ENCODE measurements at places on chromosomes 5 and 9.

- DNase-seq = no peak
Observed at GRCh38 chr5:5360941-5361520, 61.4 kb upstream of the ICE1 start.

DNA sequence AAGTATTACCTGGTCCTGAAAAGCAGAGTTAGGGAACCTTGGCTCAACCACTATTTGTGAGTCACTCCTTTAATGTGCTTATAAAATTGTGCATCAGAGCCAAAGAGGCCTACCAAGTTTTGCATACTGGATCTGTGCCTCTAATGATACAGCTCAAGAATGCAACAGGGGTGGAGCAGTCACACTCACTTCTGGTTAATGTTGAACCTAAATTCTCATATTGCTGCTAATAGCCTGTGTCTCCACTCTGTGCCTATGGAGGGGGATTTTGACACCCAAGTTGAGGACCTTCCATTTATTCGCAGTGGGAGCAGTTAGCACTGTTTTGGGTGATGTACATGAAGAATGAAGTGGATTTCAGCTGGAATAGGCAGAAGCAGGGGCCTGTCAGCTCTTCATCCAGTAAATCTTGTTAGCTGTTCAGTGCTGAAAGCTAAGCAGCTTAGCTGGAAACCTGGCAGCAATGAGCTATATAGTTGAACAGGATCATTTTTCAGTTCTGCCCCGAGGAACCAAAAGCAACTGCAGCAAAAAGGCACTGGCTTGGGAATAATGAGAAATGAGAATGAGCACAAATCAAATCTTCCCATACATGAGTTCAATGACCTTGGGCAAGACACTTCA is 9.7 kb downstream of the SH3TC2 start:
- DNase-seq = no peak

DNA sequence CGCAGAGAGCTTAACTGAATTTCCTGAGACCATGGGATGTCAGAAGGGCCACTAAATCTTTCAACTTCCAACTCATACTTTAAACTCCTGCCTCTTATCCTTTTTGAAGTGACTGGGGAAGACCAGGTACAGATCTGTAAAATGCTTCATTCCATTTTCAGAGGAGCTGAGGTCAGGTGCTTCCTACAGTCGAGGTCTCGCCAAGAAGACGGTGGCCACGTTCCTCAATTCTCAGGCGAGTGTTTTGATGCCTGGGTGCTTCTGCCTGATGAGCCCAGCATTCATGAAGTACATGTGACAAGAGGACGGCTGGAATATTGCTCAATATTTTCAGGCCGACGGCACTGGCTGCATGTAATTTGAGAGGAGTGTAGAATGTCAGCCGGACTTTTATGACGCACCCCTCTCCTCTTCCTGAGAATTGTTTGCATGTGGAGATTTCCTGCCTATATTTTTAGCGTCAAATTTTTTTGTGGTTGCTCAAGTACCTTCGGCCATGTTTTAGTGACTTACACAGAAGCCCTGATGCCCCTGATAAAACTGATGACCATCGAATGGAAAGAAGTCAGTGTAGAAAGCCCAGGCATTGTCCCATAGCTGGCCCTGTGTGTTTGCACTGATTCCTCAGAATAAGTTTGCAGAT is 38.8 kb upstream of the GLRX start:
- DNase-seq = no peak

DNA sequence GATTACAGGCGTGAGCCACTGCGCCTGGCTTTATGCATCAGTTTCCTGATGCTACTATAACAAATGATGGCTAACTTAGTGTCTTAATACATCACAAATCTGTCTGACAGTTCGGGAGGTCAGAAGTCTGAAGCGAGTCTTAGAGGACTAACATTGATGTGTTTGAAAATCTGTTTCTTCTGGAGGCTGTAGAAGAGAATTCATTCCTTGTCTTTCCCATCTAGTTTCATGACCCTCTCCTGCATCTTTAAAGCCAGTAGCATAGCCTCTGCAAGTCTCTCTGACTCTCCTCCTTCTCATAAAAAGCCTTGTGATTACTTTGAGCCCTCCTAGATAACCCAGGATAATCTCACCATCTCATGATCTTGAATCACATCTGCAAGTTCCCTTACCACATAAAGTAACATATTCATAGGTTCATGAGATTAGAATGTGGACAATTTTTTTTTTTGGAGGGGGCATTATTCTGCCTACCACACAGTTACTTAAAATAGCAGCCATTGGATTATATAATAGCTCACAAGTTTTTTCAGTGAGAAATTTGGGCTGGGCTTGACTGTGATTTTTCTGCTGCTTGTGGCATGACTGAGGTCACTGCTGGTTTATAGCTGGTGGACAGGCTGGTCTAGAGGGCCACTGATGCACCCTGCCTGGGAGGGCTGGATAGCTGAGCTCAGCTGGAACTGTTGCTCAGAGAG is 134.8 kb downstream of the FBXL7 start:
- DNase-seq = no peak

- no peak for DNase-seq
Observed at GRCh38 chr9:85742597-85742936, 813 bp upstream of the AGTPBP1 start.

DNA sequence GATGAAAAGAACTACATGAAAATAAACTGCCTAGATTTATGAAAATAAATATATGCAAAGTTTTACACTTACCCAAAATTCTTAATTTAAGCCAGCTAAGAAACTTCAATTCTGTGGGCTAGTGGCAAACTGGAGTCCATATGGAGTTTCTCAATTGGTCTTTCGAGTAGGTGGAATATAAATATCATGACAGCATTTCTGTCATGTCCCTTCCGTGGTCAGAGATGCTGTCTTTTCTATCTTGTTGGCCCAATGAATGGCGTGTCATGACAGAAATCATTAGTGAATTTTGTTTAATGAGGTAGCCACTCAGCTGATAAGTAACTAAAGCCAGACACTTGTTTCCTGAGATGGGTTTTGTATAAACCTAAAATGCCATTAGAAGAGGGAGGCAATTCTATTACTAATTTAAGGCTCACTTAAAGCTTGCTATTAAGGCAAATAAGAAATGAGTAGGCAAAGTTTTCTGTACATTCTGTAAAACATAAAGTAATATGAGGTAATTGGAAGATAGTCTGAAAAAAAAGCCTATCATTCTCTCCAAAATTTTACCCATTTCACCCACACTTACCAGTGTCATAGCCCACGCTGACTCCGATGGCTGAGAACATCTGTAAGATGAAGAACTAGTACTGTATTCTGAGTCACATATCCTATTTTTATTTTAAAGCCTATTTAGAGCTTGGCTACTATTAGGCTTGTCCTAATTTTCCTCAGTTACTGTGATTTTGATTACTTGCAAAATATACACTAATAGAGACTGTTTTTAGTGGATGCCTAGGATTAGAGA is 419.3 kb upstream of the MEF2C start:
- no peak for DNase-seq

GRCh38 chr5:92886751-92887150 is 694.3 kb downstream of the NR2F1-AS1 start:
- DNase-seq = no peak

DNA sequence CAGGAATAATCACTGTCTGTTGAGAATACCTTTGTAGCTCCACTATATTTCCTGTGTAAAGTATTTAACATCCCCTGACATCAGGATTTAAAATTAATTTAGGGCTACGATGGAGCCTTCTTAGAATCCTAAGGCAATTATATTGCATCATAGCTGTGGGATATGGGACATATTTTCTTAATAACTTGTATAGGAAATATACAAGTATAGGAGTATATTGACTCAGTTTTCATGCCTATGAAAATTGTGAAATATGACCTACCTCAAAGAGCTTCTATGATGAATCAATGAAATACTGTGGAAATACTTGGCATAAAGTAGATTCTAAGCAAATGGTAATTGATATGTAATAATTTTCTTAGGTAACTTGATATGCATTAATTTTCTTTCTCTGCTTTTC is 221.0 kb upstream of the KLF4 start:
- DNase-seq = no peak

GRCh38 chr5:75050415-75050814 is 1.9 kb downstream of the GCNT4 start:
- no peak for DNase-seq

GRCh38 chr5:129973716-129974426 is 69.6 kb downstream of the CHSY3 start:
- DNase-seq = no peak

GRCh38 chr5:146560205-146560812 is 44.3 kb upstream of the GPR151 start:
- DNase-seq = no peak

GRCh38 chr9:135644631-135645218 is 5.4 kb upstream of the GLT6D1 start:
- DNase-seq = no peak

DNA sequence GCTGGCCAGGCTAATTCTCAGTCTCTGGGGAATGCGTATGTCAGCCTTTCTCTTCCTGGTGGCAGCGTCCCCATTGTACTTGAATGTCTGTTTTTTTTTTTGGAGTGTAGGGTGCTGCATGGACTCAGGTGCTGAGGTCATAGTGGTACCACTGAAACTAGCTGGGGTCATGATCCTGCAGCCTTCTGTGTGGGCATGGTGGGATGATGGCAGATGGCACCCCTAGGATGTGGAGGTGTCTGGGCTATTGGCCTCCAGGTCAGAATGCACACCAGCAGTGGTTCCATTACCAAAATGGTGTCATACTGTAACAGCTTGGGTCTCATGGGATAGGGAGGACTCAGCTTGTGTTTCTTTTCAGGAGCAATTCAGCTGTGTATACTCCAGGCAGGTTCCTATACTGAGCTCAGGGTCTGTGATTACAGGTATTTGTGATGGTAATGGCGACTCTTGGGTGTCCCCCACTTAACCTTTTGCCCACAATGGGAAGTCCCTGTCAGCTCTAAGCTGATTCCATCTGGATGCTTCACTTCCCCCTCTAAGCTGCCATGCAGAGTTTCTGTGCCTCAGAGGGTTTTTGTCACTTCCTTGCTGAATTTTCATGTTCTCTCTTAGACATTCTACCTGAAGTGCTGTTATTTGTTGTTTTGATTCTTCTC is 17.9 kb downstream of the HSD17B4 start:
- DNase-seq = no peak

DNA sequence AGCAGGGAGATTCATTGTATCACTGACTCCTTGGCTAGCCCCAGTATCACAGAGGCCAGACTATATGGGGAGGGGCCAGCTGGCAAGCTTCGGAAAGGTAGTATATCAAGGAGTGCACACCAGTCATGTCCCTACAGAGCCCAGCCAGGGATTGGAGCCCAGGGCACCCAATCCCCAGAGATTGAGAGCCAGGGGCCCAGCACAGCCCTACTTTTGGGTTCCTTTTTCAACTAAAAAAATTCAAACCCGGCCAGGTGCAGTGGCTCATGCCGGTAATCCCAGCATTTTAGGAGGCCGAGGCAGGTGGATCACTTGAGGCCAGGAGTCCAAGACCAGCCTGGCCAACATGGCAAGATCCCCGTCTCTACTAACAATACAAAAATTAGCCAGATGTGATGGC is 5.4 kb upstream of the MYORG start:
- DNase-seq = no peak

GRCh38 chr5:168176251-168176650 is 115.2 kb upstream of the WWC1 start:
- no peak for DNase-seq

DNA sequence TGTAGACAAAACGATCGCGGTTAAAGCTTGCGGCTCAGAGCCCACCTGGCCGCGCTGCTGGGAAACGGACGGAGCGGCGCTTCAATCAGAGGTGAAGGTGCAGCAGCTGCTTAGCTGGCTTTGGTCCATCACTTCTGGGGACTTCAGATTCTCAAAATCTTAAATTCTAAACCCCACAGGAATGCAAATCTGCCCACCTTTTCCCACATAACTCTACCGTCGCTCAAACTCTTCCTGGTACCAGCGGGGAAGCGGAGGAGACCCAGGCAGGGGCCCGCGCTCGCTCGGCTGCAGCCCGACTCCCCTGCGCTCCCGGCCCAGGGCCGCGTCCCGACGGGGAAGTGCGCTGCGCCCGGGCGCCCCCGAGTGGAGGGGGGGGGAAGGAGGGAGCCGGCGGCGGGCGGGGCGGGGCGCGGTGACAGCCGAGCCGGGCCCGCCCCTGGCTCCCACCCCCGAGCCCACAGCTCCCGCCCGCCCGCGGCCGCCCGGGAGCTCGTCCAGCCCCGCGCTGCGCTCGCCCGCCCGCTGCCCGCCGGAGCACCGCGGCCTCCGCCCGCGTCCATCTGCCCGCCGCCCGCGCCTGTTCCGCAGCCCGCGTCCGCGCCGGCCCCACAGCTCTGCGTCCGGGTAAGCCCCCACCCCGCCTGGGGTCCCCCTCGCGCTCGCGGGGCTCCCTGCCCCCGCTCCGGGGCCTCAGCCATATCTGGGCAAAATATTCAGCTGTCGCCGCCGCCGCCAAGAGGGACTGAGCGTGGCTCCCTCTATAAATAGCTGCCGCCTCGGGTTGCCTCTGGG is at the start of gene TMOD1:
TSS of gene TMOD1 (plus strand) at position 490 of the 795 bp plus-strand sequence. CDS start 22,523 bp downstream, outside the sequence.
- no peak for DNase-seq

GRCh38 chr5:127936439-127936972 is 147.1 kb upstream of the SLC12A2 start:
- DNase-seq = no peak

DNA sequence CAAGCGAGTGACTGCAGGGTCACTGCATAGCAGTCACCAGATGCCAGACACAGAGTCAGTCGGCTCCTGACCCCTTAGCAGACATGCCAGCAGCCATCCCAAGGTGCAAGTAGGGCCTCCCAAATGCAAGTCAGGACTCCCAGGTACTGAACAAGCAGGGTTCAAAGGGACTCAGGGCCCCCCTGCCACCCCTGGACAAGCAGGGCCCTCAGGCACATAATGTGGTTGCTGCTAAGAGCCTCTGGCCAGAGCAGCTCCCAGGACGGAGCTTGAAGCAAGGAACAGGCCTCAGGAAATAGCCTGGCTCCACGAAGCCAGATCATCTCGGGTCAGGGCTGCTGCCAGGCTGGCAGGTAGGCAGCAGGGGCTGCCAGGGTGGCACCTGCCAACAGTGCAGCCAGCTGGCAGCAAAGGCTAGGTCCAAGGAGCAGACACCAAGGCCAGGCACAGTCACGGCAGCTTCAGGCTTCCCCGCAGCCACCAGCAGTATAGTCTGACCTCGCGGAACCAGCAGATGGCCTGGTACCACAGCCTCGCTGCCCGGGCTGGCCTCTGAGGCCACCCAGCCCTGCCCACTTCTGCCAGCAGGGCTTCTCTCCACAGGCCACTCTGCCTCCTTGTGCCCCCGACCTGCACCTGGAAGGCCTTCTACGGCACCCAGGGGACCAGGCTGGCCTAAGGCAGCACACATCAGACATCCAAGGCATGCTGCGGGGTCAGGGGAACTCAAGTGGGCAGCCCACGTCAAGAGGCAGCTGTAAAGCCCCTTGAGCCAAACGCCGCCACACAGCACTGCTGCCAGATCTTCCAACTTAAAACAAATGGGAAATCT is 7.4 kb downstream of the EEIG1 start:
- DNase-seq = no peak

- no peak for DNase-seq
Observed at GRCh38 chr5:109911731-109912130, 222.0 kb downstream of the MAN2A1 start.

- DNase-seq = no peak
Observed at GRCh38 chr5:96871027-96871399, 5.3 kb upstream of the ERAP2 start.

All from stimulated activated CD8-positive, alpha-beta memory T cell treated with anti-CD3 and anti-CD28 coated beads, Interleukin-4, amount 100 ng/mL, for 1 hour (primary cell).